ENCODE measurements at places on chromosomes 5 and 9. TPM values are rescaled to one million over a fixed set of nuclear protein-coding genes. Genes with fewer than 3 reads are reported as not detected.

Gene AHRR
- total RNA-seq, result 1.4 TPM

- no peak for DNase-seq
These were observed 274.2 kb downstream of the TMEM167A start for GRCh38 chr5:82802954-82803353.

DNA sequence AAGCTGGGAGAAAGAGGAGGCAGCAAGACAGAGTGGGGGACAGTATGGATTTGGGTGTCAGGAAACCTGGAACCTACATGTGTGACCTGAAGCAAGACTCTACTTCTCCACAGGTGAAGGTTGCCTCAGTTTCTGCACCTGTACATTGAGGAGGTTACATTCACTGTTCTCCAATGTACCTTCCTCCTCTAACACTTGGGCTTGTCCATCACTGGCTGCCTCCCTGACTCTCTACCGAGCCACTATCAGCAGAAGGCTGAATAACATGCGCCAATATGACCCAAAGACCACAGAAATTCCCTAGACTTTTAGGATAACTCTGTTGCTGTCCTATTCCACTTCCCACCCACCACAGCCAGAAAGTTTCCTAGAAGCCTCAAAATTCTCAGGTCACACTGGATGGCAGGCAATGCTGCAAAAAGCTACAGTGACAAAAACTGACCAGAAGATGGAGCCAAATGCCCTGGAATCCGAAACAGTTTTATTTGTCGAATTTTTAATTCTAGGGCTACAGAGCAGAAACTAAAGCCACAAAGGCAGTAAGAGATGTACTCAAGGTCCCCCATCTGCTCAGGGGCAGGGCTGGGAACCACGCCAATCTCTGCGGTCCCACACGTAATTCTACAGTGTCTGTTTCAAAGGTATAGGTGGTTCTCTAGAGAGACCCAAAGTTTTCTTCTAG lies 64.4 kb downstream of the FAM114A2 start:
- DNase-seq, result peak; percentile 58

- DNase-seq, result no peak
These were observed 179.6 kb downstream of the MLLT3 start for GRCh38 chr9:20442461-20443319.

Gene UBE2D2
- total RNA-seq, result 150 TPM
